ENCODE measurements at places on chromosomes 4 and X.

- DNase-seq: no peak
Observed at GRCh38 chr4:158778156-158778711, 9.4 kb downstream of the FNIP2 start.

DNA sequence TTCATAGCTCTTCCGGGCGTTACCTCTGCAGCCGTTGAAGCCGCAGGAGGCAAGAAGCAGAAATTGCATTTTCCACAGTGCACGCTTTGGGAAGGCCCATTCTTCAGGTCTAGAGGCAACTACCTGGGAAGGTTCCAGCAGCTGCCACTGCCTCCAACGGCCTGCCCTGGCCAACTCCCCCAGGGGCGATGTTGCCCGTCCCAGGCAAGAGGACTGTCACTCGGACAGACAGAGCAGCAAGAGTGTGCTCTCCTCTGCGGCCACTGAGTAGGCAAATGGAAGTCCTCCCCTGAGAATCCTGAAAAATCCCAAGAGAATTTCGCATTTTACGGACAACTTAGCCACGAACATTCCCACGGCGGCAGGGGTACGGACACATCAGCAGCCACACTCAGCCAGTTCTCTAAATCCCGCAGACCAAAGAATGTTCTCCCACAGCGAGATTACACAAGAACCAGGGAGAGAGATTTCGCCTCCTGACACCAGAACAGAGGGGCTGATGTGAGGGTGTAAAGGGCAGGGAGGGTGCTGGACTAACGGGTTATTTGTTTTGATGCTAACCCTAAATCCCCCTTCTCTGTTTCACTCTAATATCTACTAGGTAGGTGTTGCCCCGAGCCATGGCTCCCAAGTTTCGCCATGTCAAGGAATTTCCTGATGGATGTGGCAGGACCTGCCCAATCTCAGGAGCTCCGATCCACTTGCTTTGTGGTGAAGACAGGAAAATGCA, 63.8 kb downstream of the SEPSECS start:
- DNase-seq: no peak

DNA sequence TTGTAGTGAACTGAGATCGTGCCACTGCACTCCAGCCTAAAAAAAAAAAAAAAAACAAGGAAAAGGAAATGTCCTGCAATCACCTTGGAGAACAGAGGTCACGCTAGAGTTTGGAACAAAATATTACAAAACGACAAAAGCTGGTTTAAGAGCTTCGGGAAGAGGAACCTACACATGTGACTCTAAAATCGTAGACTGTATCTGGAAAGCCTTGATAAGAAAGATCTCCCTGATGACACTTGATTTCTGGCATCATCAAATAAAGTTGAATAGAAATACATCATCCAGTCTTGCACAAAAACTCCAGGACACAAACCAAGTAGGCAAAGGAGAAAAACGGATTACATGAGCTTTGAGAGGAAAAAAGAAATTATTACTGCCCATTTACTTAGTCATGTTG, 31.1 kb upstream of the DOCK11 start:
- DNase-seq: no peak

GRCh38 chr4:6342530-6343293, 73.1 kb downstream of the WFS1 start:
- DNase-seq: no peak

DNA sequence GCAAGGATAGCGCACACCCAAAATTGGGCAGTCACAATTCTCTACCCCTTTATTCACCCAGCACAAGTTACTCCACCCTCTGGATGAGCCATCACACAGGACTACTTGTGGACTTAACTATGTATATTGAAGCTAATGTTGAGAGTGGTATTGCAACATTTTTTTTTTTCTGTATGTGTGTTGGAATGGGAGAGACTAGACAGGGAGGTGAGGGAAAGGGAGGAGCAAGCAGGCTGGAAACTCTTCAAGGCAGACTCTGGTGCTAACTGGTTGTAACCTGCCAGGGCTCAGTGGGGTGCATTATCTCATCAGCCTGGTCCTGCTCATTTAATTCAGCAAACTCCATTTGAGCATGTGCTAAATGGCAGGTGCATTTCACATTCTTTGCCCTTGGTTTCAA, 18.4 kb upstream of the CWH43 start:
- no peak for DNase-seq

- no peak for DNase-seq
Observed at GRCh38 chr4:10008609-10009005, 12.7 kb downstream of the SLC2A9 start.

GRCh38 chr4:115219315-115219860, 106.0 kb upstream of the NDST4 start:
- DNase-seq: no peak

GRCh38 chr4:54378461-54378860, 149.4 kb downstream of the PDGFRA start:
- no peak for DNase-seq

DNA sequence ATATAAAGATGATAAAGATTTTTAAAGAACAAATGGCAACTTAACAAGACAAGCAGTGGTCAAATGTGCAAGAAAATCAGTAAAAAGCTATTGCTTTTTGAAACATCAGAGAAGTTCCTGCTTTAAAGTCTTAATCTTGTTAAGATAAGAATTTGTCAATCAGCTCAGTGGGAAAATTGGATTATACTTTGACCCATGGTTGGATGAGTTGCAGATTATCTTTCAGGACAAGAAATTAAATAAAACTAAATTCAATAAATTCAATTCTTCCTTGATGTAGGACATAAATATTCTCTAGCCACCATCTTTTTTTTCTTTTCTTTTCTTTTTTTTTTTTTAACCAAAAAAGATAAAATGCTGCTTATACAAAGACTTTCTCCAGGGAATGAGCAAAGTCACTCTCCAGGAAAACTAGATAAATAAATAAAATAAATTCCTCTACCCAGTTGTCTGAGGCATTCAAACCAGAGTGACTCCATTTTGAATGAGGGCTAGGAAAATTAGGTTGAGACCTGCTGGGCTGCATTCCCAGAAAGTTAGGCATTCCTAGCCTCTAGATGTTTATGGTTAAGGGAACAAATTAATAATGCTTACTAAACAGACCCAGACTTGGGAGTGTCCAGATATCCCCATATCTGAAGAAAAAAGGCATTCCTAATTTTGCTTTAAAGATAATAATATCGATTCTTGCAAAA, 211.2 kb downstream of the SNCA start:
- no peak for DNase-seq

DNA sequence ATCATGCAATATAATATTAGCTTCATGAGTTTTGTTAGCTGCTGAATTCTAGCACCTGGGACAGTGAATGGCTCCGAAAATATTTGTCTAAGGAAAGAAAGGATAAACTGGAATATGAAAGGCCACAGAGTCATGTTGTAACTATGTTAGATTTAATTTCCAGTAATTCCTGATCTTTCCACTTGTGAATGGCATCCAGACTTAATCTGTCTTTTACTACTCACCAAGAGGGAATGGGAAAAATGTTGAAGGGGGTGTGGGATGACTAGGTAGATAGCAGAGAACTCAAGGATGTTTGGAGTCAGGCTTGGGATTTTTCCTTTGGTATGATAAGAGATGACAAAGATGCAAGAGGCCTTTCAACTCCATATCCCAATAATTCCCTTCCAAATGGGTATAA, 9.4 kb downstream of the ADH6 start:
- DNase-seq: no peak

- no peak for DNase-seq
Observed at GRCh38 chr4:8688041-8688907, 95.7 kb downstream of the CPZ start.

GRCh38 chr4:52548818-52549570, 110.1 kb downstream of the USP46 start:
- DNase-seq: no peak

GRCh38 chrX:151370906-151371305, 26.1 kb upstream of the VMA21 start:
- DNase-seq: no peak

DNA sequence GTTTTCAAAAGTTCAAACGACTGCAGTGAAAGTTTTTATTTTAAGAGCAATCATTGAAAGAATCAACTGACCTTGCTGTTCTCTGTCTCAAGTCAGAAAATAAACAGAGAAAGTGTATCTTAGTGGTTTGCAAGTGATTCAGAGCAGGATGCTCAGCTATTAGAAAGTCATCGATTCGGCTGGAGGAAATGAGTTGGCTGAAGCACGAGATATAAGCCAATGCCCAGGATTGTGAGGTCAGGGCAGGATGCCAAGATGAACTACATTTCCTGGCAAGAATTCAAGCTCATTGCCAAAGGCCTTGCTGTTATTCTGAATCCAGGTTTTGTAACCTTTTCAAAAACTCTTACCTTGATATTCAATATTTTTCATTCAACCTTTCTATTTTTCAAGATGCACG, 541.4 kb upstream of the BOD1L1 start:
- DNase-seq: no peak

- DNase-seq: no peak
Observed at GRCh38 chrX:30228526-30228925, 1.9 kb upstream of the MAGEB3 start.

DNA sequence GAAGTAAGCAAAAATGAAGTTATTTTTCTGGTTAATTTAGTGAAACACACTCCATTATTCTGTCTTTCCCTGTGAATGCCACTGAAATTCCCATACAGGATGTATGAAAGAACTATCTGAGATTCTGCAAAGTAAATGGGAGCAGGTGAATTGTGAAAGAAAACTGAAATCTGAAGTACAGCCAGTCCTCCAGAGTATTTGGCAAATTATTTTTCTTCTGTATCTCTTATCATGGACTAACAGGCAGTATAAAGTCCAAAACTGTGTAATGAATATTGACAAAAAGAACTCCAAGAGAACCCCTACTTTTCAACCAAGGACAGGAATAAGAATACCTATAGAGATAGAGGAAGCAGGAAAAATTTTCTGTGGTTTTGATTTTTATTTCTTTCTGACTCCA, 40.8 kb upstream of the AR start:
- DNase-seq: no peak

DNA sequence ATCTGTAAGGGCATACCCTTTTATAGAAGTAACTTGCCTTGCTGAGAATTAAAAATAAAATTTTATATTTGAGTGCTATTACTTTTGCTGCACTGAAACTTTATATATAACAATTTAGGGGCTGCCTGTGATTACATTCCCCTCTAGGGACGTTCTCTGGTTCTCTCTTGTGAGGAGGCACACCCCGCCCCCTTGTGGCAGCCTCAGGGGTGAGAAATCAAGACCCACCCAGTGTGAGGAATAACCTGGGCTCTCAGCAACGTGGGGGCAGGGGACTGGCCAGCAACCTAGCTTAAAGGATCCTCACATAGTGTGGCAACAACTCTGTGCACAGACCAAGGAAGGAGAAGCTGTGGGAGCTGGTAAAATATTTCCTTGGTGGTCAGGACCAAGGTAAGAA, 43.7 kb downstream of the MAGEA9 start:
- no peak for DNase-seq

DNA sequence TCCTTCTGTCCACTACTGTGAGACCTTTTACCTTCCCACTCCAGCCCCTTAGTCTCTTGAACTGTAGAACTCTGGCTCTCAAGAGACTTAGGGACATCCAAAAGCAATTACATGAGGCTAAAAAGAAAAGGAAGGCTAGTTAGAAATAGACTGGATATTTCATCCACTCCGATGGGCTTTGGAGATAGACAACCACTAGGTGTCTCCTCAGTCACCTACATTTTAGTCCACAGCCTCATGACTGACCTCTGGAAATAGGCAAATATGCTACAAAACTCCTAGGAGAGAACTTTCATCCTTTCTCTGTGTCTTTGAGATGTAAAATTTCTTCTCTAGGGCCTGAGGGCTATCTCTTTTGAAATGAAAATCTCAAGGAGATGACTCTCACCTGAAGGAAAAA, 45.1 kb upstream of the LAMP2 start:
- DNase-seq: no peak

DNA sequence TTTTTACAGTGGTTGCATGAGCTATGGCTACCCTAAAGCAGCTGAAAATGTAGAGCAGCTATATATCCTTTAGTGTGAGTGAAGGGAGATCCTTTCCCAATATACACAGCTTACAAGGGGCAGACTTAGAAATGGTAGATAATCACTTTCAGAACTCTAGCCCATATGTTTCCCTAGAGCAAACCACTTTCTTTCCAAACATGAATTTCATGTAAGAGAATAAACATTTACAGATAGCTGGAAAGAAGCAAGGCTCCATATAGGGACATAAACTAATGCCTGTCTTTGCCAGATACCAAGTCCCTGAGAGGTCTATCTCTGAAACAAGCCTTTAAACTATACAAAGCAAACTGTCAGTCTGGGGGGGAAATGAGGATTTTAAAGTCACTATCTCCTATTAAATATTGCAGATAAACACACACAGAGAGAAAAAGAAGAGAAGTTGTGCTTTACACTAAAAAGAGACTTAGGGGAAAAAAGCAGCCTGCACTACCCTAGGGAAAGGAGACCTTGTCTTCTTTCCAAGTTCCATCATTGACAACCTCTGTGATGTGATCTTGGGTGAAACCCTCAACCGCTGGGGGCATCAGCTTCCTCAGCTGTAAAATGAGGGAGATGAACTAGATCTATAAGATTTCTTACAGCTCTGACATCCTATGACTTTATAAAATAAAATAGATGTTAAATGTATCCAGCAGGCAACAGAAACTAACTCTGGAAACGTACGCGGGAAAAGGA, 73.6 kb downstream of the TMEM156 start:
- no peak for DNase-seq

DNA sequence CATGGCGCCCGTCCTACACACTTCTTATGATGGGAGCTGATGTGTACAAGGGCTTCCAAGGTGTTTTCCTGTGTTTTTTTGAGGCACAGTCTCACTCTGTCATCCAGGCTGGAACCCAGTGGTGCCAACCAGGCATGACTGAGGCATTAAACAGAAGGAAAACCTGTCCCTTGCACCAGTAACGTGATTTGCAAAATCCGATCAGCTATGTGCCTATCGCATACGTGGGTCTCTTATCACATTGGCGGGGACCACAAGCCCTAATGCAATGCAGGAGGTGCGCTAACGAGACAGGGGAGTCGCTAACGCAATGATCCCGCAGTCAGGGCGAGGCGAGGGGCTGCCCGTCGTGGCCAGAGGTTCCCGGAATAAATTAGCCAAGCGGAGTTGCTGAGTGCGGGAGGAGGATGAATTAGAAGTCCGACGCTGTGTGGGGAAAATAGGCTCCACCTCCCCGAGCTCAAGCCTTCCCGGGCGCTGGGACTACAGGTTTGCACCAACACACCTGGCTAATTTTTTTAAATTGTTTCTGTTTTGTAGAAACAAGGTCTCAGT, 162.7 kb downstream of the SHOX start:
- no peak for DNase-seq

- DNase-seq: no peak
Observed at GRCh38 chr4:116016201-116016600, 902.8 kb upstream of the NDST4 start.

GRCh38 chr4:180169966-180170365, 2073.2 kb upstream of the TENM3 start:
- DNase-seq: no peak

- no peak for DNase-seq
Observed at GRCh38 chr4:1136048-1136447, 22.7 kb upstream of the RNF212 start.
